ENCODE measurements at places on chromosomes 16 and 17. TPM values are rescaled to one million over a fixed set of nuclear protein-coding genes. Genes with fewer than 3 reads are reported as not detected.

The LCMT1 gene
- total RNA-seq, result 33.7 TPM

The ACAP1 gene
- 0.20 TPM for total RNA-seq

The CLDN7 gene
- 2.0 TPM for total RNA-seq

The CRHR1 gene
- total RNA-seq, result not detected

The EVI2A gene
- 16.6 TPM for total RNA-seq

GRCh38 chr16:48497932-48498768, 111.8 kb downstream of the N4BP1 start:
- DNase-seq, result no peak

- DNase-seq, result peak; percentile 52
These were observed 37.6 kb downstream of the CTU2 start for GRCh38 chr16:88743693-88744576.

DNA sequence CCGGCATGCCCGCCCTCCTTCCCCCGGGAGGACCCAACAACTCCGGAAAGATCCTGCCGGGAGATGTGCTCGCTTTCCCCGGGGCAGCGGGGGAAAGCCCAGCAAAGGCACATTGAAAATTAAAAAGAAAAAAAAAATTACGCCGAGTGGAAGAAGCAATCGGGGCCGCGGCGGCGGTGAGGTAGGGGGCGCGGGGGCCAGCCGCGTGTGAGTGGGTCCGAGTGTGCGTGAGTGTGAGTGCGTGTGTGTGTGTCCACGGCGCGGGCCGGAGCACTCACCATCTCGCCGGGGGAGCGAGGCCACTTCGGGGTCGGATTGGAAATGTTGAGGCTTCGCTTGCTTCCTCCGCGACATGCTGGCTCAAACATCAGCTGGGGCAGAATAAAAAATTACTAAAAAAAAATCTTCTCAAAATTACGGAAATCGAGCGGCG, at the start of gene SALL1:
TSS of gene SALL1 (minus strand) at position 383 of the 433 bp plus-strand sequence. CDS start at position 354, 29 bp downstream.
- peak; percentile 35 for DNase-seq

GRCh38 chr17:31327534-31328159, 6.2 kb upstream of the EVI2A start:
- peak; percentile 85 for DNase-seq

DNA sequence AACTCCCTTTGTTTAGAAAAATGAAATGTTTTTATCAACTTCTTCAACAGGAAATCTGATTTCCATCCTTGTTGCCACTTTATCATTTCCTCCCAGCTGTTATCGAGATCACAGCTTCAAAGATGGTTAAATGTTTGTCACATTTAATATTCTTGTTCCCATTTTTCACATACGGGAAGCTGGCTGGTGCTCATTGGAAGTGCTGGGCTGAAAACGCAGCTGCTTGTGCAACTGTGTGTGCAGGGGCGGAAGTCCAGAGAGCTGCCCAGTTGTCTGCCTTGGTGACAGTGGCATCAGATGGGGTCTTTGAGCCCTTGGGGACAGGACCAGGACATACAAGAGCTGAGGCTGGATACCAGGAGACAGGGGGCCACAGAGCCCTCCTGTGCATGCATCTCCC, 549.2 kb upstream of the CDH11 start:
- no peak for DNase-seq

GRCh38 chr16:46894036-46894672, 10.0 kb downstream of the GPT2 start:
- DNase-seq, result no peak

- DNase-seq, result no peak
These were observed 20.1 kb upstream of the ABCC3 start for GRCh38 chr17:50614471-50615051.

Data from RPMI7951 (cell line).